ENCODE measurements at places on chromosomes 13 and 19.

DNA sequence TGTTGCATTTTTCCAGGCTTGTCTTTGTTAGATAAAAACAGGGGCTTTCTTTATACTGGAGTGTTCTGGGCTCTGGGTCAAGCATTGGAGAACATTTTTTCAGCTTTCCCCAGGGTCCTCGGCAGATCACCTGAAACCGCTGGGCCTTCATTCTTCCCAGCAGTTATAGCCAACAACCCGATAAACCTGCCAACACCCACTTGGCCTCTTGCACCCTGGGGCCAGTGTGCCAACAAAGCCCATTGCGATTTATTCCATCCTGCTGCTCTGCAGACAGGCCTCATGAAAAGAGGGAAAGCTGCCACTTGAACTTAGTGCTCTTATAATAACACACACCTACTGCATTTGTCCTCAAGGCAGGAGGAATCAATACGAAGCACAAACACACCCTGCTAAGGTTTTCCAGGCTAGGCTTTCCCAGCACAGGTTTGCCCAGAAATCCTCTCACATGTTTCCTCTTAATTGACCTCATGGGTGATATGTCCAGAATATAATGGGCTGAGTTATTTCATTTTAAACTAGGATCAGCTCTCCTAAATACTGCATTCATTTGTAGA lies 669.3 kb downstream of the LIG4 start:
- DNase-seq = no peak

GRCh38 chr13:68304286-68304893 lies 1074.3 kb upstream of the PCDH9 start:
- peak; percentile 7 for DNase-seq

DNA sequence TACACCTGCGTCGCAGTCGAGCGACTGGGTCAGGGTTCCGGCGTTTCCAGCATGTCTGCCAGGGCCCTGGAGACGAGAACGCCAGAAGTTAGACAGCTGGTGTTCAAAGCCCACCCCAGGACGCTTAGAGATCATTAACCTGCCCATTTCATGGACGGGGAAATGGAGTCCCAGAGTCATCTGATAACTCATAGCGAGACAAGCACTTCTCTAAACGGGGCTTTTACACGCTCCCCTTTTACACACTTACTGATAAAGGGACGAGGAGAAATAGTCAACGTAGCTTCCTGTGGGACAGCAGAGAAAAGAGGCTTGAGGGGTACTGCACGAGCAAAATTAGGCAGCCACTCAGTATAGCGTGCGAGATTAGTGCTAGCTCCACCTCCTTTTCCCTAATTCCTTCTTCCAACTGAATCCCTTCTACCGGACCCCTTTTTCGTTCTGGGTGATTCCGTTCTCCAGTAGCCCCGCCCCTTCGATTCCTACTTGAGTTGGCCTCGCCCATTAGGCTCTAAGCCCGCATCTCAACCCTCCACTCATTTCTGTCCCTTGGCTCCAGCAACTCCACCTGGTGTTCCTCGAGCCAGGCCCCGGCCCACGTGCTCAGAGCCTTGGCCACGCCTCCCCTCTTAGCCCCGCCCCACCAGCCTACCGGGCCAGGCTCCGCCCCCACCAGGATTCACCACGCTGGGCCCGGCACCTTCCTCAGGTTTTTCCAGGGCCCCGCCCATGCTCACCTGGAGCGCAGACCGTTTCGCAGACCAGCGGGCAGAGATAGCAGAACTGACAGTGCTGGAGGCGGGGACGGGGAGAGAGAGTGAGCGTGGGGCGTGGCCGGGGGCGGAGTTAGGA lies 3.7 kb downstream of the HRC start:
- peak; percentile 90 for DNase-seq

DNA sequence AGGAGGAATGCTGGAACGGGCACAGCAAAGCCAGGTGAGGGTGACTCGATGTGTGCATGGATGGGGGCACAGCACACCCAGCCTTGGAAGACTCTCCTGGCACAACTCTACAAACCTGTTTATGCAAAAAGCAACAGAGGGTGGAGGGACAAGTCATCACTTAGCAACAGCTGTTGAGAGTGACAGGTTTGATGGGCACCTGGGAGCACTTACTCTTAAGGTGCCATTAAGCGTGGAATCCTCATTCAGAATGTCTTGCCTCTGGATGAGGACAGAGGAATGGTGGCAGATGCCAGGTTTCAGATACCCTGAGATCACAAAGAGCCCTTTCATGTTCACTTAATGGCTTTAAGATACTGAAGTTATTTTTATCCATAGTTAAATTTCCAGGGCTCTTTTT lies 97.0 kb downstream of the DCT start:
- DNase-seq = no peak

- DNase-seq = no peak
Observed at GRCh38 chr13:93409816-93410215, 183.2 kb downstream of the GPC6 start.

GRCh38 chr13:89695343-89696257 lies 1651.9 kb upstream of the MIR17HG start:
- peak; percentile 18 for DNase-seq

DNA sequence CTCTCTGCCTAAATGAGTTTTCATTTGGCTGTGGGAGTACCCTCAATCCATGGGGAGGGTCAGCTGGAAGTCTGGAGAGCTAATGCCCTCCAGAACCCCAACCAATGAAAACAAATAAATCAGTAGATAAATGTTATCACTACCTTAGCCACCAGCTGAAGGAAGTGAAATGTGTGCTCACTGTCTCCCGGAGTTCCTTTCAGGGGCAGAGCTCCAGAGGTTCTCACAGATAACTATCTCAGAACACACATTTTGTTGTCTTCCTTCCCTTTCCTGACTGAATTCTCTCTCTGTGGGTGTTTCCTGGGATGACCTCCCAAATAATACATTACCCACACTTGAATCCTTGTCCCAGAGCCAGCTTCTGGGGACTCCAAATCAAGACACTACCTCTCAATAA lies 779.6 kb downstream of the DIAPH3 start:
- no peak for DNase-seq

- no peak for DNase-seq
Observed at GRCh38 chr13:40920826-40921225, 98.3 kb downstream of the ELF1 start.

DNA sequence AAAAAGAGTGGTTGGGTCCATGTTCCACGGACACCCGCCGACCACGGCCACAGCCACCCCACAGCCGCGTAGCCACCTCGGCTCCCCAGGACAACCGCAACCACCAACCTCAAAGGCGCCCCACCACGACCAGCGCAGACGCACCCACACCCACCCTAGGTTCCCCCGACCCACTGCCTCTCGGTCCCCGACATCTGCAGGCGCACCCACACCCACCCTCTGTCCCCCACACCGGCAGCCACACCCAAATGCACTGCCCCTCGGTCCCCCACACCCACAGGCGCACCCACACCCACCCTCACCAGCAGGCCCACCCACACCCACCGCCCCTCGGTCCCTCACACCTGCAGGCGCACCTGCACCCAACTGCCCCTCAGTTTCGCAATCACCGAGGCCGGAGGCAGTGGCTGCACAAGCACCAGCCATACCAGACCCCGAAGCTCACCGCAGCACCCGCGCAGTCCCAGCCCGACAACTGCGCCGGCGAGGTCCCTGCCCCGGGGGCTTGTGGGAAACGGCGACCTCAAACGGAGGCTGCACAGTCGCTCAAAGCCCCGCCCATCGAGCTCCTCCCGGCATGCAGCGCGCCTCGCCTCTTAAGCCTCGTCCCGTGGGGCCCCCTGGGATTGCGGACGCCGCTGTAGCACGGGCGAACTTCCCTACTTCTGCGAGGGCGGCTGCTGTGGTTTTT lies 18.3 kb downstream of the ZNF77 start:
- no peak for DNase-seq

DNA sequence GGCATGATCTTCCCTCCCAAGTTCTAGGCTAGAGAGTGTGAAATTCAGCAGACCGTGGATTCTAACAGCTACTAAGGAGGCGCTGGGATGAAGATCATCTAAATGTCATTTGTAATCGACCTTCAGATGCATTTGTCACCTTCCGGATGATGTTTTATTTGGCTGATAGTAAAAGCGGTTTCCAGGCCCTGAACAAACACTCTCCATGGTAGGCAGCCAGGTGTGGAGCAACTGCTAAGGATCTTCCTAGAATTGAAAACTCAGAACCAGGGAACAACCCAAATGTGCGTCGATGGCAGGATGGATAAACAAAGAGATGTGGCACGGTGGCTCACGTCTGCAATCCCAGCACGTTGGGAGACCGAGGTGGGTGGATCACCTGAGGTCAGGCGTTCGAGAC lies 107.2 kb upstream of the CACNA1A start:
- DNase-seq = no peak

GRCh38 chr19:15680478-15681322 lies 7.8 kb downstream of the CYP4F12 start:
- DNase-seq = no peak

GRCh38 chr19:33612928-33613619 lies 8.7 kb upstream of the CHST8 start:
- DNase-seq = no peak

- DNase-seq = no peak
Observed at GRCh38 chr19:2548966-2549365, 73.0 kb downstream of the GADD45B start.

GRCh38 chr19:45016388-45017314 lies 15.4 kb downstream of the RELB start:
- DNase-seq = peak; percentile 73

- no peak for DNase-seq
Observed at GRCh38 chr19:29812080-29812880, 489 bp downstream of the CCNE1 start.

DNA sequence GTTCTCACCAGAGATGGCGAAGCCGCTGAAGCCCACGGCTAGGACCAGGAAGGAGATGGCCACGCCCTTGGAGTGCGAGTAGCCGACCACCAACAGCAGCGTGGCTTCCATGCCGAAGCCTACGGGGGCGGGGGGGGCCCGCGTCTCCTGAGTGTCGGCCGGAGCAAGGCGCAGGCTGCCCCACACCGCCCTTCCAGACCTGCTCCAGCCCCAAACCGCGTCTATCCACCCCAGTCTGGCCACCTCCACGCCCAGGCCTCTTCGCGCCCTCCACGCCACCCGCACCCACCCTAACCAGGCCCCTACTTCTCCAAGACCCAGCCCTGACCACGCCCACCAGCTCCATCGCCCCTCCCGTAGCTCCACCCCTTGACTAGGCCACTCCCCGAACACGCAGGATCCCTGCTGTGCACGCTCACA lies 6.2 kb downstream of the GFY start:
- no peak for DNase-seq

DNA sequence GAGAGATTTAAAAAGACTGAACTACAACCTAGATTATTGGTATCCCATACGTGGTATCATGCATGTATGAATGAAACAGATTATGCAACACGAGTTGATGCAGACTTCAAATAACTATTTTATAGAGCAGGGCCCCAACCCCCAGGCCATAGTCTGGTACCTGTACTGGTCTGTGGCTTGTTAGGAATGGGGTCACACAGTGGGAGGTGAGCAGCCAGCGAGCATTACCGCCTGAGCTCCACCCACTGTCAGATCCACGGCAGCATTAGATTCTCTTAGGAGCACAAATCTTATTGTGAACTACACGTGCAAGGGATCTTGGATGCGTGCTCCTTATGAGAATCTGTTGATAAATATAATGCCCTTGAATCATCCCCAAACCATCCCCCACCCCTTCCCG lies 320.2 kb downstream of the TBC1D4 start:
- no peak for DNase-seq

- no peak for DNase-seq
Observed at GRCh38 chr19:9523885-9524474, 14.5 kb downstream of the ZNF426 start.
